ENCODE measurements at places on chromosomes 16 and 17.

DNA sequence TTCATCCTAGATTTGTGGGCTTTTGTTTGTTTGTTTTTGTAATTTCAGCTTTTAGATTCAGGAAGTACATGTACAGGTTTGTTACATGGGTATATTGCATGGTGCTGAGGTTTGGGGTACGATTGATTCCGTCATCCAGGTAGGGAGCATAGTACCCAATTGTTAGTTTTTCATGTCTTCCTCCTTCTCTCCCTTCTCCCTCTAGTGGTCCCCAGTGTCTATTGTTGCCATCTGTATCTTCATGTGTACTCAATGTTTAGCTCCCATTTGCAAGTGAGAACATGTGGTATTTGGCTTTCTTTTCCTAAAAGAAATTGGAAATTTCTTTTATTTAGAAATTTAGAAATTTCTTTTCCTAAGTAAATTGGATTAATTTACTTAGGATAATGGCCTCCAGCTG is 37.1 kb upstream of the BCAS3 start:
- DNase-seq = no peak

GRCh38 chr17:58232707-58233156 is 5.7 kb upstream of the LPO start:
- no peak for DNase-seq

DNA sequence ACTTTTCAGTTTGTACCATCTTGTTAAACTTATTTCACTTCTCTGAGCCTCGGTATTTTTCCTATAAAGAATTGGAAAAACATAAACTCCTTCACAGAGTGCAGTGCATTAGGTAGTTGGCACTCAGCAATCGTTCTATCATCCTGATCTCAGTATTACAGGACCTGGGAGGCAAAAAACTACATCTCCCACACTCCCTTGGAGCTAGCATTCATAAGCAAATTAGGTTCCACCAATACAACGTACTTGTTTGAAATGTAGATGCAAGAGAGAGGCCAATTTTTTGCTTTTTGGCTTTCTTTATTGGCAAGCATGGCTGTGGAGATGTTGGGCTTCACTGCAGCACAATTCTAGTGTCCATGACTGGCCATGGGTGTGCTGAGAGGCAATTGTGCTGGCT is 285.2 kb downstream of the CA10 start:
- no peak for DNase-seq

DNA sequence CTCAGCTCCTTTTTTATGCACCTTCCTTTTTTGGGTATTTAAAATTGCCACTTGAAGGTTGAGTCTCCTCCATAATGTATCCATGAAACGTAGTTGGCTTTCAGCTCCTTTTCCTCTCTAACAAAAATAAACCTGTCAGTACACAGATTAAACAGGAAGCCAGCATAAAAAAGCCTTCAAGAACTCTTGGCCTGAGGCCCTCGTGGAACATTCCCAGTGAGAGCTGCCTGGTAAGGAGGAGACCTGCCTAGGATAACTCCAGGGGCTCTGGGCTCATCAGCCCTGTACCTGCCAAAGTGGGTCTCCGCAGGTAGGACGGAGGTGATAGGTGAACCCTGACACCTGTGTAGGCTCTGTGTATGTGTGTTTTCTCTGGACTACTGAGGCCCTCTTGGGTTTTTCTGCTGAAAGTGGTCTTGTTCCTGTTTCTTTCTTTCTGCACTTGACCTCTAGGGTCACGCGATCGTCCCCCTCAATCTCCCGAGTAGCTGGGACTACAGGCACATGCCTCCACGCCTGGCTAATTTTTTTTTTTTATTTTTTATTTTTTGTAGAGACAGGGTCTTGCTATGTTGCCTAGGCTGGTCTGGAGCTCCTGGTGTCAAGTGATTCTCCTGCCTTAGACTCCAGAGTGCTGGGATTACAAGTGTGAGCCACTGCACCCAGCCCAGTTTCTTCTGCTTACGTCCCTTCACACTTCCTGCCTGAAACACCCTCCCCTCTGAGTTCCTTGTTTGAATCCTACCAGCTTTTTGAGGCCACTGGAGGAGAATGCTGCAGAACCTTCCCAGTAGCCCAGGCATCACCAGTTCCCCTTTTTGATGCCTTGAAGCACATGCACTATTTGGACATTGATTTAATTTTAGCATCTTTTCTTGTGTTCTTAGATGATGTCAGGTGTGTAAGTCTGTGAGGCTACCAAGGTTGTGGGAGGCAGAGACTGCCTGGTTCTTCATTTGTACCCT is 9.8 kb downstream of the PGS1 start:
- no peak for DNase-seq

- no peak for DNase-seq
These were observed 274.0 kb downstream of the PHKB start for GRCh38 chr16:47734987-47735594.

GRCh38 chr16:12009922-12010321 is 33.4 kb downstream of the SNX29 start:
- no peak for DNase-seq

GRCh38 chr17:72590382-72590781 is 469.6 kb downstream of the SOX9 start:
- DNase-seq = no peak

GRCh38 chr17:3528880-3529511 is 28.6 kb downstream of the TRPV3 start:
- DNase-seq = no peak

DNA sequence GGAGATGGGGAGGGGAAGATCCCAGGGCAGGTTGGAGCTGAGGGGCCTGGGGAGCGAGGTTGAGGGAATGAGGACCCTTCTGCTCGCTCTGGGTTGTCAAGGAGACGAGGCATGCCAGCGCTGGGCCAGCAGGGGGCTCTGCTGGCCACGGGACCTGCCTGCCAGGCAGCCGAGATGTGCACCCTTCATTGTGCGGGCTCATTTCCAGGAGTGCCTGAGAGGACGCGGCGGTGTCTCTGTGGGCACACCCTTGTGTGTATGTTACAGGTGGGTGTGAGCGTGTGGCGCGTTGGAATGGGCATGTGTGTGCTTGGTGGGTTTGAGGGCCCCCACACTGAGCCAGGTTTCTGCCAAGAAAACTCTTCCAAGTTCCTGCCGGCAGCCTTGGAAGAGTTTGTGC is 15.9 kb downstream of the ARHGAP23 start:
- peak; percentile 63 for DNase-seq

DNA sequence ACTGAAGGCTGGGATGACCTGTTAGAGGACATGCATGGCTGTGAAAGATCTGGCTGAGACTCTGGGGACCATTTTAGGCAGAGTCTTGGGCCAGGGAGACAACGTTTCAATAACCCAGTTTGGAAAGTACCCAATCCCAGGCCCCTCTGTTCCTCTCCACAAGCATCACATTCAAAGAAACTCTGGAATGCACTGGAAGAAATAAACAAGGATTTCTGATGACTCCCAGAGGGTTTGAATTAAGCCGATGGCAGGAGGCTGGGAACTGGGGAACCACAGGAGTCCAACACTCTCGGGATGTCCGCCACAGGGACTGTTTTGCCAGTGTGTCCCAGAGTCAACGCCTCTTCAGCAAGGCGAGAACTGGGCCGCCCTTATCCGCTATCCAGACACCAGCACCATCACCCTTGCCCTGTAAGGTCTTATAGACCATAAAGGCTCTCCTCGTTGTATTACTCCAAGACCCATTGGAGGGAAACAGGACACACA is 3.3 kb downstream of the PMP22 start:
- DNase-seq = no peak

DNA sequence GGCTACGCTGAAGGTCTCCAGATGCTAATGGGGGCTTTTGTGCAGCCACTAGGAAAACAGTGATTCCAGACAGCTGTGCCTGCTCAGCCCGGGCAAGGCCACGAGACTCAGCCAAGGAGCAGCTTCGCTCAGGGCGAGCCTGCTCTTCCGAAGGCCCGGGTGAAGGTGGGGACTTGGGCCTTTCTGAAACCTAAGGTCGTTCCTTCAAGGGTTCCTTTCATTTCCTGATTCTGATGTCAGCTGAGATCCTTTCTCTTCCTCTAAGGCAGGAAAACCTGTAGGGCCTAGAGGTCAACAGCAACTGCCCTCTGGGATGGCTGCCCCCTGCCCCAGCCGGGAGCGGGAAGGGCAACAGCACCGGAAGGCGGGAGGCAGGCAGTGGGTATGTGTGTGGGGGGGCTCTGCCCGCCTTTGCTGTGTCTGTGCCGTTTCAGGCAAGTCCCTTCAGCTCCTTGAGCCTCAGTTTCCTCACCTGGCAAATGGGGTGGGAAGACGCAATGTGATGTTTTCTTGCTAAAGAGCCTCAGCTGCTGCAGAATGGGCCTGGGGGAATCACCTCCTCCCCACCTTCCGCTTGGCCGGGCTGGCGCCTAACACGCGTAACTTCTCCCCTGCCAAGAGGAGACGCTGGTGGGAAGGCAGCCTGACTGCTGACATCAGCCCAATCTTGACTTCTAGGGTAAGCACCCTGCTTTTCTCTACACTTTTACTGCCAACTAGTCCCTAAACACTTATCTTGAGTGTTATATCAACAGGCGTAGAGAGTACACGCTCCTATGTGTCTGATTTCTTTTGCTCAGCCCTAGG is 32.8 kb downstream of the IRF8 start:
- no peak for DNase-seq

GRCh38 chr17:64387145-64387473 is 3.6 kb downstream of the PECAM1 start:
- DNase-seq = no peak

- DNase-seq = no peak
These were observed 20.1 kb downstream of the TPSG1 start for GRCh38 chr16:1204933-1205332.

DNA sequence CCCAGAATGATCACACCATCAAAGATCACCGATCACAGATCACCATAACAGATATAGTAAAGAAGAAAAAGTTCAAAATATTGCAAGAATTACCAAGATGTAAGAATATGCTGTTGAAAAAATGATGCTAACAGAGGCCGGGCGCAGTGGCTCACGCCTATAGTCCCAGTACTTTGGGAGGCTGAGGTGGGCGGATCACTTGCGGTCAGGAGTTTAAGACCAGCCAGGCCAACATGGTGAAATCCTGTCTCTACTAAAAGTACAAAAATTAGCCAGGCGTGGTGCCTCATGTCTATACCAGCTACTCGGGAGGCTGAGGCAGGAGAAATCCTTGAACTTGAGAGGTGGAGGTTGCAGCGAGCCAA is 53.2 kb downstream of the CPPED1 start:
- DNase-seq = no peak

DNA sequence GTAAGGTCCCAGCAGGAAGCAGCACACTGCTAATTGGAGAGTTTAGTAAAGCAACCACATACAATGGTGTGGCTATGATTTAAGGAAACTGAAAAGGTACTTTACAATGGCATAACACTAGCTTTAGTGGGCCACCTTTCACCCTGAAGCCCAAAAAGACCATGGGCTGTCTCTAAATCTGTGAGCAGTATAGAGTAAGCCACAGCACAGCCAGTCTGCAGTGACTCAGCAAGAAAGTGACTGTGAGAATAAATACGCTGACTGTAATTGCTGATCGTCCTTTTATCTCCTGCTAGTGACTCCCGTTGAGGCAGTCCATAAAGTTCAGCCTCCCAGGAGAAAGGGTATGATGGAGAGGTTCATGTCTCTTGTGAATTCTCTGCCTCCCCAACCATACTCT is 679.8 kb upstream of the KIF2B start:
- no peak for DNase-seq

DNA sequence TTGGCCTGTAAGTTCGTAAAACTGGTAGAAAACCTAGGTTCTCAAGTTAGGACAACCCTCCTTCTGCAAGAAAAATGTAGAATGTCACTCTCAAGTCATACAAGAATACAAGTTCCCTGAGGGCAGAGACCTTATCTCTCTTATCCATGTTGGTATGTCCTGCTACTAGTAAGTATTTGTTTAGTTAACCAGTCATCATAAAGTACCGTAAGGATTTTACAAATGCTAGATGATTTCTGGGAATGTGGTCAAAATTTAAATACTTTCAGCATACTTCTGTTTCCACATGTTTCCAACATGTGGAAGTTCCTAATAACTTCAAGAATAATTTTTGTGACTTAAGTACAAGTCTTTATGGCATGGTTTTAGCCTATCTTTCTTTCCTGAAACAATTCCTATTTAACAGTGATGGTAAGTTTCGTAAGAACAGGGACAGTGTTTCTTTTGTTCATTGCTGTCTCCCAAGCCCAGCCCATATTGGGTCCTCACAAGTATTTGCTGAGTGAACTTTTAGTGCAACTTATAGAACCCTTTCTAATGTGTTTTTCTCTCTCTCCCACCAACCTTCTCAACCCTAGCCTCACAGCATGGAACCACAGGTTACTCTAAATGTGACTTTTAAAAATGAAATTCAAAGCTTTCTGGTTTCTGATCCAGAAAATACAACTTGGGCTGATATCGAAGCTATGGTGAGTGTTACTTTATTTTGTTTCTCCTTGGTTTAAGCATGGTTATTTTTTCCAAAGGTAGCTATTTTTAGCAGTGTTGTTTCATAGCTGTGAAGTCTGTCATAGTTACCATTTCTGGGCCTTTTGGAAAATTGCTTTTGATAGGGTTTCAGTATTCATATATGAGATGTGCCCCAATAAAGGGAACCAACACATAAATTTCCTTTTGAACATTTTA is 4.5 kb downstream of the NBR1 start:
- DNase-seq = no peak

- no peak for DNase-seq
These were observed 111.2 kb upstream of the NLRP1 start for GRCh38 chr17:5695480-5695879.

GRCh38 chr16:4690946-4691665 is 2.3 kb upstream of the NUDT16L1 start:
- no peak for DNase-seq

DNA sequence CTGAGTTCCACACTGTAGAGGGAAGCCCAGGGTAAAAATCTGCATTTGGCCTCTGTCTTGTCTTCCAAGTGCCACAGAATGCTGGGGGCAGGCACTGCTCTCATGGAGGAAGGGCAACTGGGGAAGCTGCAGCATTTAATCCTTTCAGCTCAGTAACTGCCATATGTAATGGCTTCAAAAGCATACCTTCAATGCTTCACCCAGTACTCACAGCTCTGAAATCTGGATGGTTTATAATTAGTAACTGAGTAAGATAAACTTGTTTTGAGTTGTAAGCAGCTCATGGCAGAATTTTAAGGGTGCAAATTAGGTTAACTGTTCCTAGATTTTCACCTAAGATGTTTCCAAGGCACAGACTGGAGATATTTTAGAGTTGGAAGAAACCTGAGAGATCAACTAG is 24.5 kb downstream of the PMP22 start:
- no peak for DNase-seq

GRCh38 chr16:87321336-87322107 is 4.3 kb upstream of the C16orf95 start:
- peak; percentile 56 for DNase-seq

DNA sequence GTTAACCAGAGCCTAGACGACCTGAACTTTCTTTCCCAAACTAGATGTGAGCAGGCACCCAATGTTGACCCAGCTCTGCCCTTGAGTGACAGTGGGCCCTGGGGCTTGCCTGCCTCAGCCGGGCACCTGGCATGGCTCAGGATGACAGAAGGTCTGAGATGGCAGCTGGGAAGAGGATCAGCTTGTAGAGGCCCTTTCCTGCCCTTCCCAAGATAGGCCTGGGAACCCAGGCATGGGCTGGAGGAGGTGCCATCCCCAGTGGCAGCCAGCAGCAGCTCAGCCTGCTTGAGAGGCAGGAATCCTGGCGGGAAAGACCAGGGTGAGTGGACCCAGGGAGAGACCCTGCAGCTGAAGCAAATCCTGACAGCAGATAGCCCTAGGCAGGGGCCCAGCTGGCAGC is 59.1 kb downstream of the PIPOX start:
- DNase-seq = no peak

Data from NCI-H2171 (cell line).